ENCODE measurements at places on chromosomes 1 and 21. TPM values are rescaled to one million over a fixed set of nuclear protein-coding genes. Genes with fewer than 3 reads are reported as not detected.

The MPL gene
- total RNA-seq = not detected

The SLC1A7 gene
- total RNA-seq = 0.23 TPM

The NHLH1 gene
- total RNA-seq = not detected

The FCAMR gene
- not detected for total RNA-seq

The CATSPERE gene
- 1.3 TPM for total RNA-seq

The ASCL5 gene
- not detected for total RNA-seq

The DUSP10 gene
- total RNA-seq = 7.3 TPM

The HUNK gene
- 0.47 TPM for total RNA-seq

The MIGA1 gene
- 7.8 TPM for total RNA-seq

The DNAI4 gene
- total RNA-seq = 4.1 TPM

The ST6GALNAC5 gene
- total RNA-seq = 4.8 TPM

The CBR1 gene
- total RNA-seq = 134 TPM
